ENCODE measurements at places on chromosomes 1 and 21.

DNA sequence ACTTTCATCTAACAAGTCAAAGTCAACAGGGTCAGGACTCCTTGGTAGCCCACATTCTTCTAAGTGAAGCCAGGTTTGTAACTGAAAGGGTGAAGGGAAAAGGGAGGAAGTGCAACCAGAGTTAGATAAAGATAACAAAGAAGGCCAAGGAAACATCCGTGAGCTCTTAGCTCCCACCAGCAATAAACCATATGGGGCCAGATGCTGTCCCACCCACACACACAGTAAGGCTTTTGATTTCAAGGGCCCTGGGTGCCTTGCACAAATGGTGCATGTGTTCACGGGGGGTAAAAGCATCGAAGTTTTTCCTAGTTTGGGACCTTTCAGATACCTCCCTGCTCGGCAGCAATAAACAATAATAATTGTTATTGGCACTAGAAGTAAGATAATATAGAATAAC lies 5.1 kb upstream of the TIAM1 start:
- no peak for DNase-seq

- no peak for DNase-seq
These were observed 61.2 kb downstream of the TOR1AIP2 start for GRCh38 chr1:179816196-179816960.

DNA sequence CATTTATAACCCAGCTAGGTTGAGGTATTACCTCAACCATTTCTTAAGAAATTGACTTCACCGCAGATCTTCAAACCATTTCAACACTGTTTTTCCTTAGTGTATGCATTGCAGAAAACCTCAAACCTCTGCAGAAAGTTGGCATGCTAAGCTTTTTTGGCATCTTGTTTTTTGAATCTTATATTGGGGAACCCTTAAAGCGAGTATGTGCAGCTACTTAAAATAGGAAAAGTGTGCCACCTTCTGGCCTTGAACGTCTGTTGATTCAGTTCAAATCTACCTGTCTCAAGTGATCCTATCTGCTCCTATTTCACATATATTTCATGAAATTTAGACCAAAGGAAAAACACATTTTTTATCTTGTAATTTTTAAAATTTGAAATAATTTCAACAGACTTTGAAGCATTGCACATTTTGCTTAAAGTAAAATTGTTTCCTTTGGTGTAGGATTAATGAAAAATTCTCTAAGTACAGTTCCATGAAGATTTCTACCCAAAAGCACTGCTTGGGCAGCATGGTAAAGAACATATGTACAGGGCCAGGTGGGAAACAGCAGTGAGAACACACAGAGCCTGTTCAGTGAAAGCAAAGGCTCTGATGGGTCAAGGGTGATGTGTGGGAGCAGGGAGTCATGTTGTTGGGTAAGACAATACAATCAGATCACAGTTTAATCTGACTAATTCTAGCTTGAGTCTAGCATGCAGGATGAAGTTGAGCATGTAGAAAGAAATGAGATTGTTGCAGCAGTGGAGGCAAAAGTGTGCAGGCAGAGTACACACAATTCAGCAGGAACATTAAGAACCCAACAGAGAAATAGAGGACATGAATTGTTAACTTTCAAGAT lies 17.2 kb downstream of the HENMT1 start:
- DNase-seq = no peak

DNA sequence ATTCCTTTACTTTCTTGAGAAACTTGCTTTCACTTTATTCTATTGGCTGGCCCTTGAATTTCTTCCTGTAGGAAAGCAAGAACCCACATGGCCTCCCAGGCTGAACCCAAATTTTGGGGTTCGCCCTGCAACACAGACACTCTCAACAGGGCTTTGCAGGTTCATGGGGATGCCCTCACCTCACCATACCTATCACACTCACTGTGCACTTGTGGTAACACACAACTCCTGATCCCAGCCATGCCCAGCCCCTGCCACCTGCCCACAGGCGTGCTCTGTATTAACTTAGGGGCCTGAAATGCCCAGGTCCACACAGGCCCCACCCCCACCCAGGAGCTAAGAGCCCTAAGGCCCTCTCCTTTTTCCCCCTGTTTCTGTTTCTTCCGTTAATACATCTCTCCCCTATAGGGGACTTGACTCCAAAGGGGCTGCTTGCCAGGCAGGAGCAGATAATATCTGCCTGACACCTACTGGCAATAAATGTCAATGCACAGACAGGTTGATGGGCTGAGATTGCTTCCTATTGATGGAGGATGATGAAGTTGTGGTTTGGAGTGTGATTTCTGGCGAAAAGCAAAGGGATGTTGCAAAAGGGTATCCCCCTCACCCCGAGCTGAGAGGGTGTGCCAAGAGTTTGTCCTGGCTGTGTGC lies 171.5 kb downstream of the AJAP1 start:
- DNase-seq = no peak

DNA sequence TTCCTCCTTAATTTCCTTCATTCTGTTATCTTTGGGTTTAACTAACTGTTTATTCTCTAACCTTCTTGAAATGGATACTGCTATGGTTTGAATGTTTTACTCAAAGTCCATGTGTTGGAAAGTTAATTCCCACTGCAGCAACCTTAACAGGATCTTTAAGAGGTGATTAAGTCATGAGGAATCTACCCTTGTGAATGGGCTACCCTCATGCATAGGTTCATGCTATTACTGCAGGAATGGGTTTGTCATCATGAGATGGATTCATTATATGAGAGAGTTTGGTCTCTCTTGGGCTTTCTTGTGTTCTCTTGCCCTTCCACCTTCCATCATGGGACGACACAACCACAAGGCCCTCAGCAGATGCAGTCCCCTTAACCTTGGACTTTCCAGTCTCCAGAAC lies 516.9 kb downstream of the ADGRL2 start:
- no peak for DNase-seq

DNA sequence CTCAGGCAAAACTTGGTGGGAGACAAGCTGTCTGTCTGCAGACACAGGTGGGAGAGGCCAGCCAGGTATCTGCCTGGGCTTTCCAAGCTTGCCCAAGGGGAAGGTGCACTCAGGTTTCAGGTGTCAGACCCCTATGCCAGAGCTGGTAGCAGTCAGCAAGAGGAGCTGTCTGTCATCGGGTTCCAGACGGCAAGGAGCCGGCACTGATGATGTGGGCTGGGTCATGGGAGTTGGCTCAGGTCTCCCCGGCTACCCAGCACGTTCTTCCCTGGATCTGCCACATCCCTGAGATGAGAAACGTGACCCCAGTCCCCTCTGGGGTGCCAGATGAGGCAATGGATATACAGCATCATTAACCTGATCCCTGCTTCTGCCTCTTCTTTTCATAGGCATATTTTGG lies 23.0 kb downstream of the TMCC2 start:
- no peak for DNase-seq
